ENCODE measurements at places on chromosomes 2 and 18. TPM values are rescaled to one million over a fixed set of nuclear protein-coding genes. Genes with fewer than 3 reads are reported as not detected.

Gene ASPRV1
- total RNA-seq = 2.0 TPM

Gene INPP5D
- total RNA-seq = 7.1 TPM

Gene FAM117B
- 6.7 TPM for total RNA-seq

Gene RNF144A
- 8.0 TPM for total RNA-seq

Gene CFAP210
- total RNA-seq = not detected

Gene CIB4
- not detected for total RNA-seq

Measured in thyroid gland (tissue), 4 donors.